Activated CD4-positive, alpha-beta T cell treated with anti-CD3 and anti-CD28 coated beads for 48 hours (primary cell): ENCODE measurements at places on chromosomes 2 and 18.

- DNase-seq, result no peak
These were observed 10.5 kb upstream of the C2orf42 start for GRCh38 chr2:70201225-70201768.

DNA sequence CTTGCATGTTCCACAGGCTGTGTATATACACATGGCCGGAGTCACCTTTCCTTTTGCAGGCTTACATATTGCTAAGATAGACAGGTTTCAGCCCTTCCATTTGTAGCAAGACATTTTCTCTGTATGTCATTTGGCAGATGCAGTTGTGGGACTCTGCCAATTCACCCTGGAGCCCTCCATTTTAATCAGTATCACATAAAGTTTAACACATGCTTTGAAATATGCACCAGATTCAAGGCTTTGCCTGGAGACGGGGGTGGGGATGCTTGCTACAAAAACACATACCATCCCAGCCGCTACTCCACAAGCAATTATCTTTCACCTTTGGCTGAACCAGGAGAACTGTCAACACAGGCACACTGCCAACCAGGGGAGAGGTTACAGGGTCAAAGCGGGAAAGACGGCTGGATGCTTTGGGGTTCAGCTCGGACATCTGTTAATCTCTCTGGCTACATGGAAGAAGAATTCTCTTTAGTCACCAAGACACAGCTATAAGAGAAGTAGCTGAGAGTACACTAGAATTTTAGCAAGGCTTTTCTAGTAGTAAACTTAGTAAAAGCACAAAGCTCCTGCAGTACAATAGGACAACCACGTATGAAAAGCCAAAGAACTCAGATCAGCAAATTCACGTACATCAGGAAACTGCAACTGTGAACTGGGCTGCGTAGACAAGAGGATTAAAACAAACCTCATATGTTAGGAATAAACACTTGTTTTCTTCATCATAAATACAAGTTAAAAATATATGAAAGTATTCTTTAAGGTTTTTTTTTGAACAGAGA is 130.9 kb downstream of the EXOC6B start:
- no peak for DNase-seq

DNA sequence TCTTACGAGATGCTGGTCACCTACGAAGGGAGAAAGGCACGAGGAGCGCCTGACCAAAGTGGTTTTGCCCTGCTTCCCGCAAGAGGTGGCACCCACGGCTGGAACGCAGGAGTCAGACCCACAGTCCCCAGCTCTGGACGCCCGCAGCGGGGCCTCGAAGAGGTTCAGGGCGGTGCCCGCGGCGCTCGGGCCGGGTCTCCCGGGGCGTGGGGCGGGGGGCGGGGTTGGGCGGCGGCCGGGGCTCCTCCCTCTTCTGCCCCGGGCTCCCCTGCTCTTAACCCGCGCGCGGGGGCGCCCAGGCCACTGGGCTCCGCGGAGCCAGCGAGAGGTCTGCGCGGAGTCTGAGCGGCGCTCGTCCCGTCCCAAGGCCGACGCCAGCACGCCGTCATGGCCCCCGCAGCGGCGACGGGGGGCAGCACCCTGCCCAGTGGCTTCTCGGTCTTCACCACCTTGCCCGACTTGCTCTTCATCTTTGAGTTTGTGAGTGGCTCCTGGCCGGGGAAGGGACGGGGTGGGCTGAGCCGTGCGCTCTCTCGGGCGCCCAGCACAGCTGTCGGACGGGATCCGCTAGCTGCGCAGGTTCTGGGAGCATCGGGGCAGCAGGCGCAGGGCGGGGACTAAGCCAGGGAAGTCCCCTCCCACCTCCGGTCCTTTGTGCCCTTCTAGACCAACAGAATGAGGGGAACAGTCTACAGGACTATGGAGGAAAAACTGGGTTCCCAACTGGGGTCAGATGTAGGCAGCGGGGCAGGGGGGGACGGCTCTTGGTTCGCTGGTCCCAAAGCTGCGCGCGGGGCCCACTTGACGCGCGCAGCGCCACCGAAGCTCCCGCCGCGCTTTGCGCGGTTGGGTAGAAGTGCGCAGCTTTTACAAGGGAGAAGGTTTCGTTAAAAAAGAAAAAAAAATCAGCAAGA is at the start of gene MAL:
TSS of gene MAL (plus strand) at position 303 of the 914 bp plus-strand sequence. CDS start at position 388, 85 bp downstream.
- peak; percentile 73 for DNase-seq

GRCh38 chr2:43317680-43318079 is 91.3 kb upstream of the ZFP36L2 start:
- DNase-seq, result no peak

DNA sequence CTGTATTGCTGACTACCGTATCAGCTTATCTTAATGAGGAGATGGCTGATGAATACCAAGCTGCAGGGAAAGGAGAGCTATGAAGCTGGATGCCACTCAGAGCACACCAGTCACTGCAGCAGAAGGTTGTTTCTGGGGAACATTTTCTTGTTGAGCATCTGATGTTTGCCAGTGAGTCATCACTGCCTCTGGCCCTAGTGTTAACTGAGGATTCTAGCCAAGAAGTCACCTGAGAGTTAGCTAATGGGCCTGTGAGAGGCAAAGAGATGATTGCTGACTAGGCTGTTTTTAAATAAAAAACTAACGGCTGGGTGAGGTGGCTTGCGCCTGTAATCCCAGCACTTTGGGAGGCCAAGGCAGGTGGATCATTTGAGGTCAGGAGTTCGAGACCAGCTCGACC is 37.9 kb downstream of the CCDC150 start:
- no peak for DNase-seq

- no peak for DNase-seq
These were observed 7.7 kb upstream of the DSC1 start for GRCh38 chr18:31170335-31170734.

GRCh38 chr18:58223717-58224424 is 179.8 kb downstream of the NEDD4L start:
- DNase-seq, result no peak

DNA sequence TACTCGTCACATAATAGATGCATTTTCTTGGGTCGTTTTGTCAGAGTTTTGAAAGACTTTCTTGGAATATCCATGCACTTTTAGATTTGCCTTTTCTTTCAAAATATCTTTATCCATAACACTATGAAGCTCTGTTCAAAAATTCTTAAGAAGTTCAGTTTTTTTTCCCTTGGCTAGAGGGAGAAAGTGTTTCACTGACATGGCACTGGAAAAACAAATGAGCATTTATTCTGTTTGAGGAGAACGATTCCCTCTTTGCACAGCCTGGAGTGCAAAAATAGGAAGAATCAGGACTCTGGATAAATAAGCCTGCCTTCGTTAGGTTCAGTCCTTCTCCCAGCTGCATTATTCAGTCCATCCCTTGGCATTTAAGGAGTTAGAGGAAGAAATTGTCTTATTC is 91.0 kb upstream of the RPE start:
- no peak for DNase-seq

GRCh38 chr2:193251909-193252308 is 1057.2 kb upstream of the TMEFF2 start:
- no peak for DNase-seq

- DNase-seq, result peak; percentile 72
These were observed 19.2 kb downstream of the POU3F3 start for GRCh38 chr2:104872866-104873688.

DNA sequence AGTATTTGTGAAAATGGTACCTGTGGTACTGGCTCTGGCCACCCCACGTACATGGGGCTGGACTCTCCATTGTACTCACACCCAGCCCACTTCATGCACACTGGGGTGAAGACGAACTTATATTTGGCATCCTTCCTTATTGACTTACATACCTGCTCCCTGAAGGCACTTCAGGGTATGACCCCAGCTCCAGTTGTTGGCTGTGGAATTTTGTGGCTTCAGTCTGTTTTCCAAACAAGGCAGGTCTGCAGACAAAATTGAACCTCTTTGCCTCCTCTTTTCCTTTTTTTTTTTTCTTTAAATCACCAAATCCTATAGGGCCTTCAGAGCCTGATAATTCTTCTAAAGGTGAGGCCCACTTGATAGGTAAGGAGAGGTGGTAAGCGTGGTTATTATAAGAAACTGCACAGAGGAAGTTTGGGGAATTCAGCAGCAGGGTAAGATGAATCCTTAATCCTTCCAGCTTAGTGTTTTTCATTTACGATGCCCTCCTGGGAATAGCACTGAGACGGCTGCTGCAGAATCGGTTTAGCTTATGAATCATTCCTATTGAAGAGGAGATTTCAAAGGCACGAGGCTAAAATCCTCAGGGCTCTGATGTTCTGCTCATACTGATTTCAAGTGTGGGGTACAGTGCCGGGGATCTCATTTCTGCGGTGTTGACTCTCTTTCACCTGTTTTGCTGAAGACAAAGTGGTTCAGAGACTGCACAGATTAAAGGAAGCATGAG is 55.2 kb downstream of the KIF5C start:
- DNase-seq, result no peak

DNA sequence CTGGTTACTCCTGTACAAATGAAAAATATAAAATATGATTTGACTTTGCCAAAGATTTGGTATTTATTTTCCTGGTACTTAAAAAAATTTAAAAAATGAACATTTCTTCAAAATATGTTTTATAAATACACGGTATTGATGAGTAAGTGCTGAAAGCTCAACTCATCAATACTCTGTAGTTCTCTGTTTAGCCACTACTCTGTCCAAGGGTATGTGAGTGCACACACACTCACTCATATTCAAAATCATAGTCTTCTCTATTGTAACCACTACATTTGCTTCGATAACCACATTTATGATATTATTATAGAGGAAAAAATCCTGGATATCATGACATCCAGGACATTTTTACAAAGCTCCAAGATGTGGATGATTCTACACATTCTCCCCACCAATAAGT is 40.1 kb upstream of the GALNT5 start:
- DNase-seq, result no peak

DNA sequence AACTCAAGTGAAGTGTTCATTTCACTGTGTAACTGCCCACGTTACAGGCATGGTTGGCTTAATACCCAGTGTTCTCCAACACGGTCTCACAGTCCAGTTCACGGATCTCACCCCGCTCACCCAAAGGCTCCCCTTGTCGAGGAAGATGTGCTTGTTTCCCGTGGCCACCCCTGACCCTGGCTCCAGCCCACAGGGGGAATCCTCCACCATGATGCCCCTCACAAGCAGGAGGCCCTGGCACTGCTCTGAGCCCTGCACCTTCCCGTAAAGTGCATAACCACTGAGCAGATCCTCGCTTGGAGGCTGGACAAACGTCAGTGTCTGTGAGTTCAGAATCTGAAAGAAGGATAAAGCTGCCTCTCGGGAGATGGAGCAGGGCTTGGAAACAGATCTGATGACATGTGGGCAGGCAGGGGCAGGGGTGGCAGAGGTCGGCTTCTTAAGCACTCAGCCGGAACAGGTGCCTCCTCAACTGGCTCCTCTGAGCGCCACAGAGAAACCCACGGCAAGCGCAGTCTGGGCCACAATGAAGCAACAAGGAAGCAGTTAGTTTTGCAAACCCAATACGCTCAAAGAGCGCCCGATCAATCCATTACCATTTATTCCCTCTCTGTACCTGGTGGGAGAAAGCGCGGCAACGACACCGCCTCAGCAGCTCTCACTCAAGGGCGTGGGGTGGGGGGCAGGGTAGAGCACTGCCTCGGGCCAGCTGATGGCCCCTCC is 17.6 kb downstream of the HDAC4 start:
- DNase-seq, result no peak

DNA sequence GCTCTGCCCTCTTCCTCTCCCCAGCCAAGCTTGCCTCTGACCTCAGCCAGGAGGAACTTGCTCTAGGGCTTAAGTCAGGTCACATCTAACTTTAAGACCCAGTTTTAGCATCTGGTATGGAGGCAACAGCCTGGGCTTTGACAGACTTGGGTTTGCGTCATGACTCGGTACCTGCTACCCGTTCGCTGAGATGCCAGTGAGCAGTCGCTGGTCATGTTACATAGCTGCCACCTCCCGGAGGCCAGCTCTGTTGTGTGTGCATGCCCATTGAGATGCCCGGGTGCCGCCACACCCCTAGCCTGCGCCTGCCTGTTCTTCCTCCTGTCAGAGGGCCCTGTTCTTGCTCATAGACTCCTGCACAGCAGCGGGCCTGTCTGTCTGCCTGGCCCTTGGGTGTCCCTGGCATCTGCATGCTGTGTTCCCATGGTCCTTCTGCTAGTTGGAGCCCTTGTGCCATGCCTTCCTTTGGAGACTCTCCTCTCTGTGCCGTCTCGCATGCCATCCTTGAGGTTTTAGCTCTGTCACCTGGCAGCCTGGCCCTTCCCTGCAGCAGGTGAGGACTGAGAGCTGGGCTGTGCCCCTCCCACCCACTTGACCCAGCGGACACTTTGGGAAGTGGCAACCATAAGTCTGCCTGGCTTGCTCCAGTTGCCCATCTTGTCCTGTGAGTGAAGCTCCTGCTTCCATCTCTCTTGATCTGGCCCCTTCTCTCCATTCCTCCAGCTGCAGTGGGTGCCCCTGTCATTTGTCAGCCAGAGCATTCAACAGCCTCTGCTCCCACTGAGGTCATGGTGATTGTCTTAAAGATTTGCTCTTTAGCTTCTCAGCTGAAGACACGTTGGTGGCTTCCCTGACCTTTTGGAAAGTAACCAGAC is 24.9 kb downstream of the ASAP2 start:
- DNase-seq, result no peak

GRCh38 chr18:41745166-41746049 is 209.6 kb upstream of the PIK3C3 start:
- DNase-seq, result peak; percentile 34

GRCh38 chr18:58847383-58848071 is 17.1 kb upstream of the ZNF532 start:
- peak; percentile 22 for DNase-seq

- no peak for DNase-seq
These were observed 122.5 kb downstream of the ASXL3 start for GRCh38 chr18:33700513-33700976.

DNA sequence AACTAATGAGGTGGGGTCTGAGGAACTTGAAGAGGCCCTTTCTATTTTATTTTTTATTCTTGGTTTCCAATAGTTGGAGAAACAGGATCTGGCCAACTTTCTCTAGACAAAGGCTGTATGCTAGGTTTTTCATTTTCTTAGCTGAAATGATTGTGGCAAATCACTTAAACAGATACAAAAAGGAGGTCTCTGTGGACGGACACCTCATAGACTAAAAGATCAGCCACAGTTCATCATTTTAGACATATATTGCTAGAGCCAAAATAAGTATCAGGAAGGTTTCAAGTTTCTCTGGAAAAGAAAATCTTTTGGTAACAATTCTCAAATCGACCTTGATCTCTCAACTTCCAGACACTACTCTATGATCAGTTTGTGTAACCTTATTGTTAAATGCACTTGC is 224.5 kb upstream of the REV1 start:
- no peak for DNase-seq

- DNase-seq, result peak; percentile 32
These were observed 1.2 kb downstream of the ABHD3 start for GRCh38 chr18:21703241-21703820.

- DNase-seq, result no peak
These were observed 23.7 kb upstream of the ACKR3 start for GRCh38 chr2:236545814-236546480.

DNA sequence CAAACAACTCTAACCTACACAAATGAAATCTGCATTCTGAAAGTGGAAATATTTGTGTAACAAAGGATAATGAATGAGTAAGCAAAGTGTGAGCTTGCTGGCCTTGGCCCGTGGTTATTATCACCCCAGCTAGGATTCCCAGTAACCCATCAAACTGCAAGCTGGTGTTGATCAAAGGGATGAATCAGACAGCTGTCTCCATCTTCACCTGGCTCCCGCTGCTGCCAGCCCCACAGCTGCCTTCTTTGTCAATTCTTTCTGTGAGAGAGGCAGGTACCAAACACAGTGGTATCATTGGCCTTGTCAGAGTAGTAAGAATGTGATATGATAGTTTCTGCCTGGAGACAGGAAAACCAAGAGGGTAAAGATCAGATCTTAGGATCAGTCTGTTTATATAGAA is 25.2 kb upstream of the RGPD4 start:
- no peak for DNase-seq
